Stimulated activated CD4-positive, alpha-beta T cell treated with anti-CD3 and anti-CD28 coated beads, Interleukin-1b, Interleukin-23, amount 100 ng/mL, for 1 hour (primary cell): ENCODE measurements at places on chromosomes 1 and 21.

- no peak for DNase-seq
Observed at GRCh38 chr1:29633771-29634170, 397.4 kb downstream of the PTPRU start.

DNA sequence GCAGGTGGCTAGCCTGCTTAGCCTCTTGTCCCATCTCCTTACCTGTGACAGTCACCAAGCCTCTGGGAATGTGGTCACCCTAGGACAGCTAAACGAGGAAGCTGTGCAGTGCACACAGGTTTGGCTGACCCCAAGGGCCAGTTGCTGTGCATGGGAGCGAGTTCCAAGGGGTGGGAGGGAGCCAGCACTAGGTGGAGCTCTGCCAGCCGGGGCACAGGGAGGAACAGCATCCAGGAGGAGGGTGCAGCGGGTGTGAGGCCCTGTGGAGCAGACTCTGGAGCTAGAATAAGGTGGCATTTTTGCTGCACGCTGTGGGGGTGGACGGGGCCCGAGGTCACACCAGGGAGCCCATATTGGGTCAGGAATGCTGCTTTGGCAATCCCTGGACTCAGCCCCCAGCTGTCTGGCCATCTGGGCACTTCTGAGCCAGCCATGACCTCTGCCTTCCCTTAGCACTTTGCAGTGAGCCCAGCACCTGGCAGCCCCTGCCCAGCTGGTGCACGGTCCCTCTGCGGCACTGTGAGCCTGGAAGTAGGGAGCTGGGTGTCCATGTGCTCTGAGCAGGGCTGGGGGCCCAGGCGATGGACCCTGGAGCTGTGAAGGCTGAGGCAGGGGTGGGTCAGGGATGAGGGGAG is 8.7 kb downstream of the PDXK start:
- no peak for DNase-seq

DNA sequence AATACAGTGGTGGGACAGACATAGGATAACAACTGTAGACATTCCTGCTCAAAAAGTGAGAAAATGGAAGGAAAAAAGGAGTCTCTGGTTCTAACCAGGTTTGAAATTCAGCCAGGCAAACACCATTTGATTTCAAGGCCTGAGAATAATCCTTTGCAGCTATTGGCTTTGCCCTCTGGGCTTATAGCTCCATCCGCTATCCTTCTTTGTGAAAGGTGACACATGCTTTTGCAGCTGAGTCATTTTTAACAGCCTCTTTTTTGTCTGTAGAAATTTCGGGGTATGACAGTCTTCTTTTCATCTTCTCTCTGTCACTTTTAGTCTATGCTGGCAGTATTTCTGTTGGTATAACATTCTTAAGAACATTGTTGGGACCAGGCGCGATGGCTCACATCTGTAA is 16.2 kb downstream of the SDHC start:
- no peak for DNase-seq

GRCh38 chr1:30450818-30451233 is 272.6 kb downstream of the MATN1 start:
- no peak for DNase-seq

- DNase-seq: no peak
Observed at GRCh38 chr1:180994262-180994661, 28.4 kb downstream of the STX6 start.

DNA sequence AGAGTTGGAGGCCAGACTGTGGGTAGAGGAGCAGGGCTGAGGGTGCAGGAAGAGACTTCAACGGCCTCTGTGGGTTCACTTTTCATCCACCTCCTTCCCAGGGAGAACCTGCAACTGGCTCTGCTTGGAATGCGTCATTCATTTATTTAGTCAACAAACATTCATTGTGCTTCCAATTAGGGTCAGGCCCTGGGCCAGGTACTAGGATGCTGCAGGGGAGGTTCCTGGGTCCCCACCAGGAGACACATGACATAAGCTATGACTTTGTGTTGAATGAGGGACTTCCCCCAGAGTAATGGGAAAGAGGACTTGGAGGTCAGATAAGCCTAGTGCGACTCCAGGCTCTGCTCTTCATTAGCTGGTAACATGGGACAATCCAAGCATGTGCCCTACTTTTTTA is 46.3 kb upstream of the RPL11 start:
- DNase-seq: no peak

DNA sequence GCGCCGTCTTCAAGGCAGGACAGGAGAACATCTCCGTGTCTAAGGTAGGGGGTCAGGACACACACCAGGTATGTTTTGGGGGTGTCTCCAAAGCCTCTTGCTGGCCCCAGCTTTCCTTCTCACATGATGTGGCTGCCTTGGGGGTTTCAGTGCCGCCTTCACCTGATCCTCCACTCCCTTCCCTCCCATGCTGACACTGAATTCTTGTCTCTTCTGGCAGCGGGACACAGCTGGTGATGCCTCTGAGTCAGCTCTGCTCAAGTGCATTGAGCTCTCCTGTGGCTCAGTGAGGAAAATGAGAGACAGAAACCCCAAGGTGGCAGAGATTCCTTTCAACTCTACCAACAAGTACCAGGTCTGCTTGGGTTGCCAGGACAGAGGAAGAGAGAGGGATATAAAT is 13.5 kb downstream of the ATP1A2 start:
- no peak for DNase-seq

DNA sequence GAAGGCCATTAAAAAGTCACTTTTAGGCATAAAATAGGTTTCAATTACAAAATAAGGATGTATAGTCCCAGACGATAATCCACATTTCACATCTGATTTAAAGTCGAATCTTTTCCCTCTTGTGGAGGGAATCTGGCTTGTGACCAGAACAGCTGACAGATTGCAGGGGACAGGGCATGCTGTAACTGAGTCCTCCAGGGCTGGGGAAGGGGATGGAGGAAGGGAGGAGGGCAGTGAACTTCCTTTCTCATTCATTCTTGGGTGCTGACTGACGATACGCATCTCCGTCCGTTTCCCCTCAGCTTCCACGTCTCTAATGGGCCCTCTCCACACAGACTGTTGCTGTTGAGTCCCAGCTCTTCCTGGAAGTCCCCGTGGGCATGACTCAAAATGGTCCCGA is 108.1 kb upstream of the CSF3R start:
- no peak for DNase-seq

DNA sequence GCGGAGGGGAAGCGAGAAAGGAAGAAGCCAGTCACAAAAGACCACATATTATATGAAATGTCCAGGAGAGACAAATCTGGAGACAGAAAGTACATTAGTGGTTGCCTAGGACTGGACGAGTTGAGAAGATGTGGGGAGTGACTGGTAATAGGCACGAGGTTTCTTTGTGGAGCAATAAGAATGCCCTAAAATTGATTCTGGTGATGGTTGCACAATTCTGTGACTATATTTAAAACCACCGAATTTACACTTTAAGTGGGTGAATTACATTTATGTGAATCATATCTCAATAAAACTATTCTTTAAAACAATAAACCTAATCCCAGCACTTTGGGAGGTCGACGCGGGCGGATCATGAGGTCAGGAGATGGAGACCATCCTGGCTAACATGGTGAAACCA is 63.1 kb downstream of the ZNF281 start:
- no peak for DNase-seq

- DNase-seq: no peak
Observed at GRCh38 chr1:184163674-184164465, 112.3 kb downstream of the TSEN15 start.

GRCh38 chr1:94438692-94439276 is 20.6 kb downstream of the ABCD3 start:
- no peak for DNase-seq

GRCh38 chr1:96333522-96334235 is 387.9 kb upstream of the PTBP2 start:
- no peak for DNase-seq

GRCh38 chr1:155079210-155079486 is 511 bp downstream of the EFNA3 start:
- DNase-seq: no peak

- DNase-seq: no peak
Observed at GRCh38 chr21:37026499-37026898, 20.0 kb downstream of the RIPPLY3 start.

DNA sequence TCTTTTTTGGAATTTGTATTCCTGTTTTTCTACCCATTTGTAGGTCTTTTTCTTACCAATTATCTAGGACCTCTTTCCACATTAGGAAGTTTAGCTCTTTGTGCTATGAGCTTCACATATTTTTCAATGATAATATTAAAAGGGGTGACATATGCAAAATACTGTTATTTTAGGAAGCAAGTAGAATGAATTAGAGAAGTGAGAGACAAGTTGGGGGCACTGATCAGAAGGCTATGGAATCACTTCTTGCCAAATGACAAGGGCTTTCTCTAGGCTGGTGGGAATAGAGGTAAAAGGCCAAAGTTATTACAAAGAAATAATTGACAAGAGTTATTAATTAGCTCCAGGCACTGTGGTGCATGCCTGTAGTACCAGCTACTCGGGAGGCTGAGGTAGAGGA is 4.3 kb upstream of the BCAR3 start:
- no peak for DNase-seq

GRCh38 chr21:33691945-33692603 is 49.8 kb downstream of the ITSN1 start:
- DNase-seq: no peak

GRCh38 chr1:167344112-167344511 is 123.4 kb downstream of the POU2F1 start:
- no peak for DNase-seq

GRCh38 chr1:169891539-169891885 is 2.2 kb downstream of the SCYL3 start:
- no peak for DNase-seq

- no peak for DNase-seq
Observed at GRCh38 chr1:36323636-36324352, at the start of gene EVA1B. TSS of gene EVA1B (minus strand) at chr1:36323645. CDS start at chr1:36323037, 608 bp downstream.

- DNase-seq: no peak
Observed at GRCh38 chr1:202286622-202287097, 55.1 kb downstream of the UBE2T start.

GRCh38 chr1:197779921-197780320 is 4.6 kb upstream of the DENND1B start:
- no peak for DNase-seq

DNA sequence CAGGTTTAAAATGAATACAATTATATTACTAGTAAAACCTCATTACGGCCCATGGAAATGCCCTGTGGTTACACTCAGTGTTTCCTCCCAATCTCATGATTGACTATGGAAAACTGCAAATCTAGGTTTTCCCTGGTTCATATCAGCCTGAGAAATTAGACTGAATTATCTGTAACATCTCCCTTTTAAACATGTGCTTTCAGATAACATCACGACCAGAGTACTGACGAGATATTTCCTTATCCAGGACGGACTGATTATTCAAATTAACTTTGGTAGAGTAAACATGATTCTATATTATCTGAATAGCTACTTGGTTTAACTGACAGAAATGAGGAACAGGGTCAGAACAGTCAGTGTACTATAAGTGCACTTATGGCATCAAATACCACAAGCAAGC is 82.3 kb downstream of the RGS7 start:
- no peak for DNase-seq

- no peak for DNase-seq
Observed at GRCh38 chr1:31745946-31746670, 18.0 kb downstream of the ADGRB2 start.

DNA sequence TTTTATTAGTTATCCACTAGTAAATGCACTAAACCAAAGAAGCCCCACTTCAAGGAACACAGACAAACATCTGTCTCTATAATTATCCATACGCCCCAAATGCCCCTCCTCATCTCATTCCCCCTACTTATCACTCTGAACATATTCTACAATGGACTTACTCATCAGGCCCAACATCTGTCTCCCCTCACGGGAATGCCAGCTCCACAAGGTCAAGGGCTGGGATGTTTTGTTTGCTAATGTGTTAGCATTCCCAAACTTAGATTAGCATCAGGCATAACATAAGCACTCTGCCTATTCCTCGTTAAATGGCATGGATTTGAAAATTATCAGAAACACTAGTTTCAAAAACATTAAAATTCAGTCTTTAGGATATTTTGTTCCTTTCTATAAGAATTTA is 279.5 kb downstream of the DSCAM start:
- DNase-seq: no peak

DNA sequence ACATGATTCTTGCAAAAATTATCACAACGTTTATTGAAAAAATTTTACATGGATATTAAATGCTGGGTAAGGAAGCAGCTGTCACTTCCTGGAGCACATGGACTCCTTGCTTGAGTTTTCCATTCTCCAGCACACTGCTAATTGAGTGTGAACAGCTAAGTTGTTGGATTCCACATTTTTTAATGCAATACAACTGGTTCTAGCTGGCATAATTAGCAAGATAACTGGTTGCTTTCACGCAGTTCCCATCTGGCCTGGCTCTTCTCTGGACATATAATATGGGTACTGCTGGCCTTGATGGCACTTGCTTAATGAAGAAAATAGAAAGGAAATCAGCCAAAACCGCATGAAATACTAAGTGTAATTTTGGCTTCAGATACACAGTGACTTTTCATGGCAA is 26.6 kb downstream of the RGS21 start:
- no peak for DNase-seq

- DNase-seq: no peak
Observed at GRCh38 chr1:3093898-3094626, 25.1 kb downstream of the PRDM16 start.

DNA sequence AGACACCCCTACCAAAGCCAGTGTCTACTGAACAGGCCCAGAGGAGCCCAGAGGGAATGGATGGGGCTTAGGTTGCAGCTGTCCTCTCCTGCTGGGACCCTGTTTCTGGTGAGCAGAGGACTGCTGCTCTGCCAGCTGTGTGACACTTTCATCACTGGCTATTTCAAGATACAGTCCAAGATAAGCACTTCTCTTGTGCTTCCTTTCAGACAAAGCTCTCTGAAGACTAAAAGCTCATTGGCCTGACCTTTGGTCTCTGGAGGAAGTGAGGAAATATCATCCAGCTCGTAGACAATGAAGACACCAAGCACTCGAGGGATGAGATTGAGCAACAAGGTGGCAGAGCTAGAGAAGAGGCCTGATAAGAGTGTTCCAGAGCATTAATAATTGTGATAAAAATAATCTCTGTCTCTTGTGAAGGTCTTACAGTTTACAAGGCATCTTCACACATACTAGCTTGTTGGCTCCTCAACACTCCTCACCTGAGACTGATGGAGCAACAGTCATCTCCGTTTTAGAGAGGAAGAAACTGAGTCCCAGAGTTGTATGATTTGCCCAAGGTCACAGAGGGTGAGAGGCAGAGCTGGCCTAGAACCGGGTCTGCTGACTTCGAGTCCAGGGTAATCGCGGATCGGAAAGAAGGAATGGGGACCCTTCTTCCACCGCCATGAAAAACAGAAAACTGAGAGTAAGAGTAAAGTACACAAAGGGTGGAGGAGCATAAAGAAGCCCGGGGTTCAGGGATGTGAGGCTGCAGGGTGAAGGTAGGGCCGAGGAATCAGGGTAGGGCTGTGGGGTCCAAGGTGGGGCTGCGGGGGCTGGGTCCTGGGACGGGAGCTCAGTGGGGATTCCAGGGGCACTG is 666 bp downstream of the PAFAH2 start:
- no peak for DNase-seq

DNA sequence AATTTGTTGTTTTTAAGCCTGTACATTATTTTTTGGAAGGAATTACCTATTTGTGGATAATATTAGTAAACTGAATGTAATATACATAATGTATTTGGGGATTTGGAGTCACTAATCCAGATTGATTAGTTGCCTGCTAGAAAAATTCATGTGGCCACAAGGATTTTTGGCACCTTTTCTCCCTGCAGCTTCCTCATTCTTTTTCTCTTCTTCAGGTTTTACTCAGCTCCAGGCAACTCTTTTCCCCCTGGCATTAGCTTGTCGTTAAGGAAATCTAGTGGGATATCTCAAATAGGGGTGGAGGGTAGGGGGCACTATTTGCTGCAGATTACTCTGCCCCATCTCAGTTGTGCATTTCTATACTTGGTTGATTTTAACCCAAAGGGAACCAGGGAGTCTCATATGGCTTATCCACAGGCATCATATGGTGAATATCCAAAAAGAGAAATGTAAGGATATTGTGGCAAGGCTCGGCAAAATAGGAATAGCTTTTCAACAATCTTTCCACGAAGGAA is 203.1 kb downstream of the NFIA start:
- no peak for DNase-seq
